ENCODE measurements at places on chromosomes 3 and 15.

GRCh38 chr3:190000861-190001196, 119.9 kb downstream of the P3H2 start:
- no peak for DNase-seq

DNA sequence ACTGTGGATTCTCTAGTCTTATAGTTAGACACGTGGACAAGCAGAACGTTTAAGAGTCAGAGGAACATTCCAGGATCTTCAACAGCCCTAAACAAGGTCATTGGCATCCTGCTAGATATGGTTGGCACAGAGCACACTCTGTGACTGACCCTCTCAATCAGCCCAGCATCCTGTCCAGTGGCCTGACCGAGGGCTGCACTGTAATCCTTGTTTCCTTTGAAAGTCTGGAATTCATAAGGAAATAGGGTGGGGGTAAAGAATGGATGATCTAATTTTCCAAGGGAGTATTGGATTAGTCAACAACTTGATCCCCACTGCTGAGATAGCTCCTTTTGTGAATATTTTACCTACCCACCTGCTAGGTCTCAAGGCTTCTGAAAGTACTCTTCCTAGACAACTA, 94.5 kb upstream of the DLG1 start:
- DNase-seq: no peak

GRCh38 chr3:40336101-40336500, 26.6 kb downstream of the EIF1B start:
- no peak for DNase-seq

DNA sequence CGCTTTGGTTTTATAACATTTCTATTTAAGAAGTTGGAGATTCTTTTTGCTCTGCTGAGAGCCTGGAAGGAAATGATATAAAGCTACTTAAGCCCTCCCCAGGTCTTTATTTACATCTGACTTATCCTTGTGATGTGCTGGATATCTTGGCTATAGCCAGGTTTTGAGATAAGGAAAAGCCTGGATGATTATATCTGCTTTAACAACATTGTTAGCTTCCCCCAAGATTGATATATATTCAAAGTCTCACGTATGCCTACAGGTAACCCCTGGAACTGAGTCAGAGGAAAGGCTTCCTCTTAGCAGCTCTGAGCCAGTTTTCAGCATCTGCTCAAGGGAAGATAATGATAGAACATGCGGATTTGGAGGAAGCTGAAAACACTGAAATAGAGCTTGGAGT, 61.5 kb upstream of the CRBN start:
- DNase-seq: no peak

- no peak for DNase-seq
Measured at GRCh38 chr3:117836296-117836695, 1126.7 kb downstream of the TUSC7 start.

- no peak for DNase-seq
Measured at GRCh38 chr3:12192173-12192572, 33.5 kb upstream of the TIMP4 start.

Data from stimulated activated CD4-positive, alpha-beta T cell treated with anti-CD3 and anti-CD28 coated beads, Interleukin-4, amount 100 ng/mL, for 4 hours (primary cell).